ENCODE measurements at places on chromosomes 7 and 10.

DNA sequence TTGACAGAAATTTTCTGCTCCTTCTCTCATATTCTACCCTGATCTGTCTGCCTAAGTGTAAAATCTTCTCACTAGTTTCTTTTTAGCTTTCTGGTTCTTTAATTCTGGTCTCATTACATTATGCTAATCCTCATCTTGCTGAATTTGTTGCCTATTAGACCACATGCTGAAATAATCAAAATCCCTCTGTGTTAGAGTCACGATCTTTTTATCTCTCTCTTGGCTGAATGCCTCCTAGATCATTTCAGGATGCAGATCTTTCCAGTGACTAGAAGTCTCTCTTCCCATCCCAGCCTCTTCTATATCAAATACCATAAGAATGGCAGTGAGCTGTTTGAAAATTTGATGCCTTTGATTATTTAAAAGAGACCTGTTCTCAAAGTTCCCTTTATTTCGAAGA, 661.9 kb downstream of the SORCS1 start:
- H3K27me3 ChIP-seq, result no peaks in the 10 kb centered on the region
- H3K27ac ChIP-seq, result no peak overlapping the region
- no peak overlapping the region for H3K4me3 ChIP-seq
- no peaks in the 10 kb centered on the region for H3K4me1 ChIP-seq

DNA sequence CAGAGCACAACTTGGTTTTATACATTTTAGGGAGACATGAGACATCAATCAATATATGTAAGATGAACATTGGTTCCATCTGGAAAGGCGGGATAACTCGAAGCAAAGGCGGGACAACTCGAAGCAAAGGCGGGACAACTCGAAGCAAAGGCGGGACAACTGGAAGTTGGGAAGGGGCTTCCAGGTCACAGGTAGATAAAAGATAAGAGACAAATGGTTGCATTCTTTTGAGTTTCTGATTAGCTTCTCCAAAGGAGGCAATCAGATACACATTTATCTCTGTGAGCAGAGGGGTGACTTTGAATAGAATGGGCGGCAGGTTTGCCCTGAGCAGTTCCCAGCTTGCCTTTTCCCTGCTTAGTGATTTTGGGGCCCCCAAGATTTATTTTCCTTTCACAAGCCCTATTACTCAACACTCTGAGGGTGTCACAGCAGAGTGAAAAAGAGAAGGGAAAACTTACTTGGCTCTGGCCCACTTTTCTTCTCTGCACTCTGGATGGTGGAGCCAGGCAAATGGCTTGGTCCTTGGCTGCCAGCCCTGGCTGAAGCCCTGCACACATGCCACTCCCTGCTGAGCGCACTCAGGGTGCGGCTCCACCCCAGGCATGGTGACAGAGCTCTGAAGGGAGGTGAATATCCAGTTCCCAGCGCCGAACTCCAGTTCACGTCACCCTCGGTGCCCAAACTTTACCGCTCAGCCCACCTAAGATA, 46.7 kb downstream of the PARD3 start:
- H3K36me3 ChIP-seq, result no peaks in the 10 kb centered on the region
- H3K27ac ChIP-seq, result peak overlapping the region; percentile 89
- no peaks in the 10 kb centered on the region for H3K27me3 ChIP-seq
- peak; percentile 4 for DNase-seq
- H3K4me1 ChIP-seq, result peaks cover 21% of the 10 kb centered on the region

- H3K27ac ChIP-seq, result no peak overlapping the region
- no peaks in the 10 kb centered on the region for H3K36me3 ChIP-seq
- H3K27me3 ChIP-seq, result no peaks in the 10 kb centered on the region
- H3K4me1 ChIP-seq, result no peaks in the 10 kb centered on the region
Measured at GRCh38 chr10:72567889-72568640, 57.8 kb downstream of the MICU1 start.

DNA sequence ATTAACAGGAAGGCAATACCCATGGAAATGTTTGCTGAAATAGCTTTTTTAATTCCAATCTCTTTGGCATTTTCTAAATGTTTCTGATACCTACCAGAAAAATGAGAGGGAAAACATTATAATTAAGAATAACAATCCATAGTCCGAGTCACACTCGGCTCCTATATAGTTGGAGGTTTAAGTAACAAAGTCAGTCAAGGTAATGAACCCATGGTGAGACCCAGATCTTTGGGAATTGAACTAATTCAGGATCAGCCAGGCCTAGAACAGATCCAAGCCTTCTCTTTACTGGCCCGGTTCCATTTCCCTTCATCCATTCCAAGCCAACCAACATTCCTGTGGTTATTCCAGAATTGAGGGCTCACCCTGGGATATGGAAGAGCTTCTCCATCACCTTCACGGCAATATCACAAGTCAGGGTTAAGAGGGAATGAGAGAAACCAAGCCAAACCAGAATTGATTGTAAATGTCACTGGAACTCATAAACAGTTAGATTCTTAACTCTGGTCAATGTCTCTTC, 28.3 kb downstream of the ABCB4 start:
- no peak for DNase-seq
- H3K4me3 ChIP-seq, result no peak overlapping the region

GRCh38 chr10:99364125-99364524, 35.0 kb downstream of the CNNM1 start:
- H3K4me3 ChIP-seq, result no peak overlapping the region
- no peak for DNase-seq
- H3K27ac ChIP-seq, result no peak overlapping the region
- peaks cover 9% of the 10 kb centered on the region for H3K36me3 ChIP-seq
- no peaks in the 10 kb centered on the region for H3K4me1 ChIP-seq

DNA sequence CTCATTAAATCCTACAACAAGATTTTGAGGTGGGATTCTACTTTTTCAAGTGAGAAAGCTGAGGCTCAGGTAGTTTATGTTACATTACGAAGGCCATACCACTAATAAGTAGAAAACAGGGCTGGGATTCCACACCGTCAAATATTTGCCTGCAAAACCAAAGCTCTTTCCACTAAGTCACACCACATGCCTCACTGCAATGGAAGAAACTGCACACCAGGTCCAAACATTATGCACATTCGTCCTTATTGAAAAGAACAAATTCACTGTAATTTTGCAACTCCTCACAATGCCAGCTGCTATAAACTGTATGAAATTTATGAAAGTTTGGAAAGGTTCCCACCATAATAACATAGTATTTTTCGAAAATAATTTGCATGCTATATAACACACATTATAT, 66.5 kb downstream of the DGKB start:
- no peaks in the 10 kb centered on the region for H3K27me3 ChIP-seq
- H3K4me3 ChIP-seq, result no peak overlapping the region
- no peaks in the 10 kb centered on the region for H3K36me3 ChIP-seq

- DNase-seq, result no peak
- no peak overlapping the region for H3K27ac ChIP-seq
- peaks cover 7% of the 10 kb centered on the region for H3K36me3 ChIP-seq
- H3K27me3 ChIP-seq, result no peaks in the 10 kb centered on the region
- no peaks in the 10 kb centered on the region for H3K4me1 ChIP-seq
Measured at GRCh38 chr10:127257395-127257794, 61.0 kb upstream of the INSYN2A start.

DNA sequence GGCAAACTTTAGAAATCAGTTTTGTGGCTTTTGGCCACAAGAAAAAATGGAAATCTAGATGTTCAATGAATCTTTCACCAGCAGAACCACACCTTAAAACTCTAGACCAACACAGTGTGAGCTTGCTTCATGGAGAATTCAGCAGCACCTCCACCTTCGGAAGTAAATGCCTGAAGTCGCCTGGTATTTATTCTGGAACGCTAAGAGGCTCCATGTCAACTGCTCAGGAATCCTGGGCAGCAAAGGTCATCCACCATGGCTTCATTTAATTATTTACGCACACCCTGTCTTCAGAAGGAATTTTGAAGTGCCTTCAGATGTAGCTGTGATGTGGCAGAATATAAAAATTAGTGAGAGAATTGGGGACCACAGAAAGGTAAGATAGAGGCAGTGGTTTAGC, 167.7 kb downstream of the GFRA1 start:
- H3K4me1 ChIP-seq, result no peaks in the 10 kb centered on the region
- DNase-seq, result no peak
- no peak overlapping the region for H3K4me3 ChIP-seq
- H3K27me3 ChIP-seq, result no peaks in the 10 kb centered on the region
- no peak overlapping the region for H3K27ac ChIP-seq
- no peaks in the 10 kb centered on the region for H3K36me3 ChIP-seq

DNA sequence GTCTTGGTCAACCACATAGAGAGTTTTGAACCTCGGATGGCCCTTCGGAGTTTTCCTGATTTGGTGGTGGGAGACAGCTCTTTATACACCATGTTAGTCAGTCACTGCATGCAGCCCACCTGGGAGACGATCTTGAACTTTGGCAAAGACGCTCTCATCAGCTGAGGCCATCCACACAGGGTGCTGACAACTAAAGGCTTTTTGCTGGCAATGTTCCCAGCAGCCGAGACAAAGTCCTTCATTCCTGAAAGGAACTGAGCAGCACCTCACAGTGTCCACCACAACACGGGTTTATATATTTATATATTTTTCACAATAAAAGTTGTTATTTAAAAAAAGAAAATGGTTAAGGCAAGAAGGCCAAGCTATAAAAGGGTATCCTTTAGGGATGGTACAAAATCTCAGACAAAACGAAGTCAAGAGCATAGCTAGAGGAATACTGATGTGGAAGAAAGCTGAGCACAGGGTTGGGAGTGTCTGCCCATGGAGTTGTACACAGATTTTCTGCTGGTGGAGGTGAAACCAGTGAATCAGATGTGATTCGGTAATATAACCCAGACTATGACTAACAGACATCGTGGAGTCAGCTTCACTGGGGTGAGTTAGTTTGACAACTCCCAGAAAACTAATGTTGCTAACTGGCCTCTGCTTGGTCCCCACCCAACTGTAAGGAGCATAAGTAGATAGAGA, 27.4 kb upstream of the CAPZA2 start:
- DNase-seq, result no peak
- no peaks in the 10 kb centered on the region for H3K4me1 ChIP-seq
- no peaks in the 10 kb centered on the region for H3K36me3 ChIP-seq
- H3K27me3 ChIP-seq, result no peaks in the 10 kb centered on the region

DNA sequence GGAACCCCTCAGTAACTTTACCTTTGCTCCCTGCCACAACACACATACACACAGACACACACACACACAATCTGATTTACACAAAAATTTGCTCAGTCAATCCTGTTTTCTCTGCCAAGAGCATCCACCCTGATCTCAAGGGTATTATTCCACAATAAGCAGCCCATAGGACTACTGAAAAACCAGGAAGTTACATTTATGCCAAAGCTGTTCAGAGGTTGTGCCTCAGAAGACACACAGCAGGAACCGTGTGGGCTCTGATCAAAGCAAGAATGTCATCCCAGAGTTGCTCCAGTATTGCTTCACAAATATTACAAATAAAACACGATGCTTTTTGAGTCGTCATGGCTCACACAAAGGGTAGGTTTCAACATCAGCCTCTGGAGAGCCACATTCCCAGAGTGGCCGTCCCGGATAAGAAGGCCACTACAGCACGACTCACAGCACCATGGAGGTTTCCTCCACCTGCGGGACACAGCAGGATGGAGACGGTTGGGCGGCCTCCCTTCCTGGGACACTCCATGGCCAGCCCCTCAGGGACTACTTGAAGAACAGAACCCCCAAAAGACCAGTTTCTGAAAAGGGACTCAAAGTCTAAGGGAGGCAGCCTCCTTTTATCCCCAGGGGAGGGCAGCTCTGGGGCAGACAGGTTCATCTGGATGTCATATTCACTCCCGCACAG, 1.6 kb downstream of the AIFM2 start:
- no peak for DNase-seq
- no peaks in the 10 kb centered on the region for H3K27me3 ChIP-seq
- H3K4me1 ChIP-seq, result peaks cover 9% of the 10 kb centered on the region
- no peaks in the 10 kb centered on the region for H3K36me3 ChIP-seq
- peak overlapping the region; percentile 86 for H3K27ac ChIP-seq

DNA sequence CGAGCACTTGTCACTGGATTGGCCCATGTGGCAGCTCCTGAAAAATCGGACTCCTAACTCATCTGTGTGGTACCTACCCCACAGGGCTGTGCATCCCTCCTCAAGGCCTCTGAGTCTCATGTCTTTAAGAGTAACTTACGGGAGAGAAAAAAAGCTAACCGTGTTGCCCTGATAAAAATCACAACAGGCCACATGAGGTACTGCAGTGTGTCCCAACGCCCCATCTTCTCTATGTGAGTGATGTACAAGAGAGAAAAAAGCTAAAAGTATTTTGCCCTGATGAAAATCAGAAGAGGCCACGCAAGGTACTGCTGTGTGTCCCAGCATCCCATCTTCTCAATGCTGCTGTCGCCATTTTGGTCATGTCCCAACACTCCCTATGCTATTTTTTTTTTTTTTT, 41.2 kb upstream of the ADRB1 start:
- H3K27ac ChIP-seq, result no peak overlapping the region
- no peak for DNase-seq
- H3K27me3 ChIP-seq, result no peaks in the 10 kb centered on the region
- H3K36me3 ChIP-seq, result no peaks in the 10 kb centered on the region
- H3K4me3 ChIP-seq, result no peak overlapping the region

DNA sequence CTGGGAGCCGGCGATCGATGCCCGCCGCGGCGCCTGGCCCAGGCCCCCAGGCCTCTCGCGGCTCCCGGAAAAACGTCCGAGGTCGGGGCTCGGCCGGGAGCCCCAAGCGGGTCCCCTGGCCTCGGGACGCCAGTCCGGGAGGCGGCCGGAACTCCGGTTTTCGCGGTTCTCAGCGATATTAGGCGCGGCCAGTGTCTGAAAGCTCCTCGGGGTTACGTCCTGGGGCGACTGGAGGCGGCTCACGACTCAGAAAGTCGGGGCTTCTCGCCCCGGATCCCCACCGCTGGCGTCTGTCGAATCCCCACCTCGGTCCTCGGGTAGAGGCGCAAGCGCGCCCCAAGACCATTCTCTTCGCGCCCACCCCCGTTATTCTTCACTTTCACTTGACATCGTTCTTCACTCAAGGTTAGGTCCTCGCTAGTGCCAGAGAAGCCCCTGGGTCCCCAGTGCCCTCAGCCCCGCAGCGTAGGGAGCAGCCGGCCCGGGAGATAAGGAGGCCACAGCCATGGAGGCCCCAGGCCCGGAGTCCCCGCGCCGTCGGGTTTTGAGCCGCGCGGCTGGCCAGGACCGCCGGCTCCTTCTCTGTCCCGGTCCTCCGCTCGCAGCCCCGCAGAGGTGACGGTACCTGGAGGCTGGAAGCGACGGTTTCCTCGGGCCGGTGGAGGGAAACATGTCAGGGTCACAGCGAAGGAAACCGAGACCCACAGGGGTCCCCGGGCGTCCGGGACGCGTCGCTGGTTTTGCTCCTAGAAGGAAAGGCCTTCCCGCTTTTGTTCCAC, 35.2 kb upstream of the EBLN1 start:
- H3K4me3 ChIP-seq, result peak overlapping the region; percentile 61
- no peak for DNase-seq
- peak overlapping the region; percentile 96 for H3K27ac ChIP-seq
- H3K36me3 ChIP-seq, result no peaks in the 10 kb centered on the region

- no peak overlapping the region for H3K4me3 ChIP-seq
- peaks cover 39% of the 10 kb centered on the region for H3K4me1 ChIP-seq
- no peaks in the 10 kb centered on the region for H3K27me3 ChIP-seq
Measured at GRCh38 chr10:110793128-110793812, 78.5 kb upstream of the PDCD4 start.

- no peaks in the 10 kb centered on the region for H3K27me3 ChIP-seq
- no peaks in the 10 kb centered on the region for H3K36me3 ChIP-seq
- no peak overlapping the region for H3K4me3 ChIP-seq
Measured at GRCh38 chr7:2033586-2034135, 199.1 kb downstream of the MAD1L1 start.

Data from esophagus squamous epithelium (tissue), 5 donors.